ENCODE measurements at places on chromosomes 3 and 15. TPM values are rescaled to one million over a fixed set of nuclear protein-coding genes. Genes with fewer than 3 reads are reported as not detected.

The PLSCR5 gene
- polyA plus RNA-seq = not detected

The CYP19A1 gene
- polyA plus RNA-seq = not detected

The ADAMTS9 gene
- 3.1 TPM for polyA plus RNA-seq

The PLA1A gene
- 0.10 TPM for polyA plus RNA-seq

The SLC30A4 gene
- polyA plus RNA-seq = 2.9 TPM

The SRGAP3 gene
- polyA plus RNA-seq = 3.3 TPM

The ANKRD63 gene
- not detected for polyA plus RNA-seq

The EPHA3 gene
- polyA plus RNA-seq = 0.18 TPM

The CPOX gene
- polyA plus RNA-seq = 17.4 TPM

The THBS1 gene
- 6.8 TPM for polyA plus RNA-seq

Data from esophagus (tissue), 2 donors.